ENCODE measurements at places on chromosomes 2 and 18.

DNA sequence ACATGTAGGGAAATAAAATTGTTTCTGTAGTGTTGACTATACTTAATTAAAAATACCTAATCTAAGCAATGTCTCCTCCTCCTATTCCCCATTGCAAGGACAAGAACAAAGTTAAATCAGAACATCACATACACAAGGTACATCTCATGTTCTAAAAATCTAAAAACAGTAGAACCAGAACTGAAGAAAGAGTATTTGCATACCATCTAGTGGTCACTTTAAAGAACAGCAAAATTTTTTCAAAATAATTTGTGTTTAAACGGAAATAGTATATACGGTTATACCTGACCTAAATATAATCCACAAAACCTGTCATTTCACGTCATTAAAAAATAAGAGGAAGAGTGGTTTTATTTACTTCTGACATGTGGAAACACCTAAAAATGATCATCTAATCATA is 294.3 kb upstream of the KCNH7 start:
- no peak for DNase-seq

GRCh38 chr2:99729104-99730025 is 239.5 kb upstream of the REV1 start:
- DNase-seq: no peak

- DNase-seq: no peak
Observed at GRCh38 chr2:176784633-176785200, 427.9 kb upstream of the HNRNPA3 start.

- DNase-seq: no peak
Observed at GRCh38 chr2:45904267-45904945, 252.9 kb downstream of the PRKCE start.

DNA sequence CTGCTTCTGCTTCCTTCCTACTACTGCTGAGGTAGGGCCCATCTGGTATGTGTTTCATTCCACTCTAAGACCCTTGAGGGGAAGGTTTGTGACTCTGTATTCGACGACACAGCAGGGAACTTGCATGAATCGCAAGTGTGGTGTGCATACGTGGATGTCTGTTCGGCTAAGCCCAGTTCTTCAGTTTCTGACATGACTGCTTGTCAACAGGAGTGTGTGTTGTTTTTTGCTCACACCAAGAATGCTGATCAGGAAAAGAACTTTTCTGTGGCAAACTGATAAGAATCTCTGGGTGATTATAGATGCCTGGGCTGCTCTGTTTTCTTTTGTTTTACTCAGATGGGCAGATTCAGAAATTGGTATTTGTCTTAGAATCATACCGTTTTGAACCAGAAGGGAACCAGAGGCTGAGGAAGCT is 22.0 kb downstream of the TNFRSF11A start:
- DNase-seq: no peak

Data from left ventricle myocardium superior (tissue), 1 donor.